Colonic mucosa (tissue), 4 donors: ENCODE measurements at places on chromosomes 1 and 21. TPM values are rescaled to one million over a fixed set of nuclear protein-coding genes. Genes with fewer than 3 reads are reported as not detected.

ADAM15 gene
- 228 TPM for total RNA-seq

- no peak for DNase-seq
- H3K27me3 ChIP-seq: peaks cover 19% of the 10 kb centered on the region
- no peak overlapping the region for H3K27ac ChIP-seq
- no peak overlapping the region for H3K4me3 ChIP-seq
- no peaks in the 10 kb centered on the region for H3K36me3 ChIP-seq
Measured at GRCh38 chr1:1250786-1251284, 4.3 kb upstream of the C1QTNF12 start.

GRCh38 chr1:111843177-111843576 lies 87.5 kb downstream of the DDX20 start:
- no peaks in the 10 kb centered on the region for H3K4me1 ChIP-seq
- no peak for DNase-seq

- H3K4me1 ChIP-seq: no peaks in the 10 kb centered on the region
- H3K27ac ChIP-seq: no peak overlapping the region
- no peaks in the 10 kb centered on the region for H3K27me3 ChIP-seq
- DNase-seq: no peak
Measured at GRCh38 chr1:82048596-82048995, 247.9 kb downstream of the ADGRL2 start.

GRCh38 chr21:36583591-36583990 lies 103.7 kb upstream of the CLDN14 start:
- no peaks in the 10 kb centered on the region for H3K4me1 ChIP-seq
- DNase-seq: no peak
- no peak overlapping the region for H3K4me3 ChIP-seq
- no peak overlapping the region for H3K27ac ChIP-seq

- no peak overlapping the region for H3K4me3 ChIP-seq
- no peaks in the 10 kb centered on the region for H3K36me3 ChIP-seq
- H3K4me1 ChIP-seq: no peaks in the 10 kb centered on the region
- DNase-seq: no peak
- H3K27ac ChIP-seq: no peak overlapping the region
Measured at GRCh38 chr1:172399756-172400721, 20.4 kb upstream of the C1orf105 start.

DNA sequence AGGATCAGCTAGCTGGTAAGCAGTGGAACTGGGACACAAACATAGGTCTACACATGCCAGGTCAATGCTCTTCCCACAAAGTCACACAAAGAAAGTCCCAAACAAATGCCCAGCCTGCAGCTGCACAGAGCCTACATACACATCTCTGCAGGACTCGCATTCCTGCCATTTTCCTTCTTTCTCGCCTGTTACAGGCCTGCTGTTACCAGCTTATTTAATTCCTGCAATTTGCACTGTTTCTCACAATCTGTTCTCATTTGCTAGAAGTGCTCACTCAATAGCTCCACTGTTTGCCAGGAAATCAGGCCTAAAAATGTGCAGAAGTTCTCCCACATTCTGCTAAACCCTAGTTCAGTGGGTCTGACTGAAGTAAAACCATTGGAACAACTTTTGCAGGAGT lies 362.6 kb upstream of the C1orf87 start:
- H3K4me3 ChIP-seq: no peak overlapping the region
- H3K27ac ChIP-seq: no peak overlapping the region
- H3K36me3 ChIP-seq: no peaks in the 10 kb centered on the region

DNA sequence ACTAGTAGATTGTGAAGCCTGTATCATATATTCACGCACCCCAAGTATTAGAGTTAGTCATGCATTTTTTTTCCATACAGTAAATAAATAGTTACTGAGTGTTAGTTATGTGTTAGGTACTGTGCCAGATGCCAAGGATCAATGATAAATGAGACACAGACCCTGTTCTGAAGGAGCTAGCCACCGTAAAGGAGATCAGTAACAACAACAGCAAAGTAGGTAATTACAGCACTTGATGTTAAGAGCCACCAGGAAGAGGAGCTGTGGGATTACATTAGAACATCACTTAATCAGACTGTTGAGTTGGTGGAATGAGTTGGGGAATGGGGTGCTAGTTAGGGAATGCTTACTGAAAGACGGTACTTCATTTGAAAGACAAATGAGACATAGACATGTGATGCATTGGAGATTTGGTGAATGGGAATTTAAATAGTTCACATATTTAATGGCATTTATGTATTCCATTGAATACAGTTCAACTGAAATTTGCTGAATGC lies 21.0 kb downstream of the PRKAA2 start:
- DNase-seq: no peak
- no peaks in the 10 kb centered on the region for H3K4me1 ChIP-seq
- no peak overlapping the region for H3K27ac ChIP-seq
- no peak overlapping the region for H3K4me3 ChIP-seq
- no peaks in the 10 kb centered on the region for H3K36me3 ChIP-seq

DNA sequence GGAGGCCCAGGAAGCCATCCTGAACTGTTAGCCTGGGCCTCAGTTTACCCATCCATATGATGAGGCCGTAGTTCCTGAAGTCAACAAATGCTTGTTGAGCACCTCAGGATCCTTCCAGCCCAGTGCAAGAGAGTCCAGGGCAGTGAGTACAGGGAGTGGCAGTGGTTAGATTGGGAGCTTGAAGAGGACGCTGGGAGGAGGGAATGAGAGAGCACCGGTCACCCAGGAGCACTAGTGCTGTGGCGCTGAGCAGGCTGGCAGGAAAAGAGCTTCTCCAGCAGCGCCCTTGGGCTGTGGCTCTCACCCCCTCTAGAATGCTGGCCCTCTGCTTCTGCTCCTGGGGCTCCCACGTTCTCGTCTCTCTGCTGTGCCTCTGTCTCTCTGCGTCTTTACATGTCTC lies 10.2 kb upstream of the SSBP3 start:
- no peaks in the 10 kb centered on the region for H3K4me1 ChIP-seq
- DNase-seq: no peak
- H3K36me3 ChIP-seq: no peaks in the 10 kb centered on the region

DNA sequence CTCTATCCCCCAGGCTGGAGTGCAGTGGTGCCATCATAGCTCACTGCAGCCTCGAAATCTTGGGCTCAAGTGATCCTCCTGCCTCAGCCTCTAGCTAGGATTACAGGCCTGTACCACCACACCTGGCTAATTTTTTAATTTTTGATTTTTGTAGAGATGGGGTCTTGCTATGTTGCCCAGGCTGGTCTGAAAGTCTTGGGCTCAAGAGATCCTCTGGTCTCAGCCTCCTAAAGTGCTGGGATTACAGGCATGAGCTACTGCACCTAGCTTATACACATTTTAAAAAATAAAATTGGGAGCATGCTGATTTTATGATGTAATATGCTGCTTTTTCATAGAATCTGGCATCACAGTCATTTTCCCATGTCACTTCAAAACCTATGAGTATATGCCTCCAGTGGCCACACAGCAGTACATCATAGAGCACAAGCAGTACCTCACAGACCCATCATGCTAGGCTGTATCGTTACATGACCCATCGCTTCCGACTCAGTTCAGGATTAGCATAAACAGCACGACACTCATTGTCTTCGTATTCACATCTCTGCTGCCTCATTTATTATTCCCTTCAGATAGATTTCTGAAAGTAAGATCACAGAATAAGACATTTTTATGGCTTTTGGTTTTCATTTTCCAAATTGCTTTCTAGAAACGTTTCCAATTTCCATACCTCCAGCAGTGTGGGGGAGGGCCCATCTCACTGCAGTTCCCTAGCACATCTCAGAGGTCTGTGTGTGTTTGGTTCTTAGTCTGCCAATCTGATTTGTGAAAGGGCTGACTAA lies 35.9 kb upstream of the CCSAP start:
- no peak overlapping the region for H3K27ac ChIP-seq
- H3K36me3 ChIP-seq: no peaks in the 10 kb centered on the region
- no peaks in the 10 kb centered on the region for H3K27me3 ChIP-seq
- H3K4me1 ChIP-seq: no peaks in the 10 kb centered on the region
- no peak for DNase-seq

DNA sequence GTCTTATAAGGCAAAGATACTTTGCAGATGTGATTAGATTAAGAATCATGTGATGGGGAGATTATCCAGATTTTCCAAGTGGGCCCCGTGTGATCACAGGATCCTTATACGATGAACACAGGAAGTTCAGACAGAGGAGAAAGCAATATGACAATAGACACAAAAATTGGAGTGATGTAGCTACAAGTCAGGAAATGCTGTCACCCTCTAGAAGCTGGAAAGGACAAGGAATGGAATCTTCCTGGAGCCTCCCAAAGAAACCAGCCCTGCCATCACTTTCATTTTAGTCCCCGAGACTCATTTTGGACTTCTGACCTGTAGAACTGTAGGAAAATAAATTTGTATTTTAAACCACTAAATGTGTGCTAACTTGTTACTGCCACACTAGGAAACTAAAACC lies 61.9 kb upstream of the C1orf21 start:
- H3K36me3 ChIP-seq: no peaks in the 10 kb centered on the region
- H3K4me1 ChIP-seq: no peaks in the 10 kb centered on the region
- no peak overlapping the region for H3K4me3 ChIP-seq
- no peaks in the 10 kb centered on the region for H3K27me3 ChIP-seq
- H3K27ac ChIP-seq: no peak overlapping the region

DNA sequence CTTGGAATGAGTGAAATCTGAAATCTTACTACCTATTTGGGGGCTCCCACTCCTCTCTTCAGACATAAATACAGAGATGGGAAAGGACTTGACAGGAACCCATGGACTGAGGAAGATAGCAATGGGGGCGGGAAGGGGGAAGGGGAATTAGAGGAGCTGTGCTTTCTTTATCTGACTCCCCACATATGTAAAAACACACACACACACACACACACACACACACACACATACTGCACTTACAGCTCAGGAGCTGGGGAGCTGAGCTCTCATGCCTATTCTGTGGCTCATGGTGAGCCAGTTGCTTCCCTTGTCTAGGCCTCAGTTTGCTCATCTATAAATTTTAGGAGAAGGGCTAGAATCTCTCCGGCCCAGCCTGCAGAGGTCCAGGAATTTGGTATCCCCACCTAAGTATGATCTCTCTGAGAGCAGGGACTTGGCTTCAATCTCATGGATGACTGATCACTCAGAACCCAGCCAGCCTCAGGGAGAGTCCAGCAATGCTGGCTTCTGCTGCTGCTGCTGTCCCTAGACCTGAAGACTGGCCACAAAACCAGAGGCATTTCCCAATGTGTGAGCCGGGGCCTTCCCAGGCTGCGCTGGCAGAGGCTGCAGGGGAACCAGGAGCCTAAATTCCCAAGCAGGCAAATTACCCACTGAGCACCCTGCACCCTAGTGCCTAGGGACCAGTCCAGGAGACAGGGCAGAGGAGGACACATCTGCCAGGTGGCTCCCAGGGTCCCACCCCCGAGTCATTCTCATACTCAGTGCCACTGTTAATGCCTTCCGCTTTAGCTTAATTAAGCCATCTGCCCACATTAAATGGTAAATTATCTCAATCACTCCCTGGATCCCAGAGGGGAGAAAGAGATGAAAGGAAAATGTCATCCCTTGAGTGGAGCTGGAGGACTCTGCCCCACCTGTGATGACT lies 57.5 kb upstream of the RBM15 start:
- DNase-seq: no peak
- H3K36me3 ChIP-seq: no peaks in the 10 kb centered on the region
- no peak overlapping the region for H3K27ac ChIP-seq
- no peaks in the 10 kb centered on the region for H3K27me3 ChIP-seq

- H3K36me3 ChIP-seq: peaks cover 5% of the 10 kb centered on the region
- H3K4me1 ChIP-seq: no peaks in the 10 kb centered on the region
- DNase-seq: no peak
- H3K27me3 ChIP-seq: no peaks in the 10 kb centered on the region
- H3K27ac ChIP-seq: no peak overlapping the region
Measured at GRCh38 chr1:100979631-100980030, 46.0 kb downstream of the DPH5 start.

GRCh38 chr1:3601743-3602142 lies 9.6 kb downstream of the MEGF6 start:
- no peak for DNase-seq
- H3K27ac ChIP-seq: no peak overlapping the region
- H3K4me3 ChIP-seq: no peak overlapping the region
- no peaks in the 10 kb centered on the region for H3K27me3 ChIP-seq
- no peaks in the 10 kb centered on the region for H3K36me3 ChIP-seq

DNA sequence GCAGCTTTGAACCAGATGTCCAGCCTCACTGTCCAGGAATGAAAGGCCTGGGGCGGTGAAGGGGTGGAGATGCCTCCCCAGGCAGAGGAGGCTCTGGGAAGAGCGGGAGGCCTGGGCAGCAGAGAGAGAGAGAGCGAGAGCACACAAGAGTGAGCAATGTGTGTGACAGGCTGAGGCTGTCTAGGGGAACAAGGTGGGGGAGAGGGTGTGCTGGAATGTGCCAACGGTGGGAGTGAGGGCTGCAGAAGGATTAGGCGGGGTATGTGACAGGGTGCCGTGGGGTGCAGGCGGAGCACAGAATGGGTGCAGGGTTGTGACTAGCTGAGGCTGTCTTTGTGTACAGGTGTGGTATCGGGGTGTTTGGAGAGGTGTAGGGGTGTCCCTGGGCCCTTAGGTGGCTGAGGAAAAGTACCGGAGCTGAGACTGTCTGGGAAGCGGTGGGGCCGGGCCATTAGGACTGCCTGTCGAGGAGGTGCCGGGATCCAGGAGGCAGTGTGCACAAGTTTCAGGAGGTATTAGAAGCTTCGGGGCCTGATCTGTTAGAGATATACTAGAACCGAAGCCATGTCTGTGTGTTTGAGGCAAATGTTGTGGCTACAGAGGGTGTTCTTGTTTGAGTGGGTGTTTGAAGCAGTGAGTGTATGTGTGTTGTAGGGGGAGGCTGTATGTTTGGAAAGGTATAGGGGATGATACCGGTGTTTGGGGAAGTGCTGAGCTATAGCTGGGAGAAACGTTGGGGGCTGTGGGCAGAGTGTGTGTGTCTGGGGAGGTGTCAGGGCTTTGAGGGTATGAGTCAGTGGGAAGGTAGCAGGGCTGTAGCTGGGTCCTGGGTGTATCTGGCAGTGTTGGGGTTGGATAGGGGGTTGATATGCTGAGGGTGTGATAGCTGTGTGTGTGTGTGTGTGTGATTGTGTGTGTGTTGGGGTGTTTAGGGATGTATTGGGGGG lies 9.1 kb downstream of the AHDC1 start:
- peaks cover 14% of the 10 kb centered on the region for H3K4me1 ChIP-seq
- no peaks in the 10 kb centered on the region for H3K36me3 ChIP-seq
- no peaks in the 10 kb centered on the region for H3K27me3 ChIP-seq
- no peak for DNase-seq

DNA sequence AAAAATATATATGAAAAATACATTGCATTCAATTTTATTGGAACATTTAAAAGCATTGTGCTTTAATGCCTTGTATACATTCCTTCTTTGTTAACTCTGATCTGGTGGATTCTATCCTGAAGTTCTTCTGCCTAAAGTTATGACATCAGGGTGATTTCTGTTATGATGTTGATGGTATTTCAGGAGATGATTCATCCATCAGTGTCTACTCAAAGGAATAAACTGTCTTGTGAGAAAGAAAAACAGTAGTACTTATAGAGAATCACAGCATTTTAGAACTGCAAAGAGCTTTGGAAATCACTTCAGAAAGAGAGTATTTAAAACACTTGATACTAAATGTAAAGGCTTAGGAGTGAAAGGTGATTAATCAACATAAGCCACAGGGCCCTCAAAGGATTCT lies 155.7 kb downstream of the PTPRC start:
- no peaks in the 10 kb centered on the region for H3K4me1 ChIP-seq
- H3K27ac ChIP-seq: no peak overlapping the region
- DNase-seq: no peak
- H3K4me3 ChIP-seq: no peak overlapping the region
